ENCODE measurements at places on chromosomes 2 and 18.
A peak's percentile ranks its signal among the peaks of the same experiment; 100 is the strongest.

GRCh38 chr18:35661483-35662146 lies 80.1 kb downstream of the GALNT1 start:
- no peak for DNase-seq

DNA sequence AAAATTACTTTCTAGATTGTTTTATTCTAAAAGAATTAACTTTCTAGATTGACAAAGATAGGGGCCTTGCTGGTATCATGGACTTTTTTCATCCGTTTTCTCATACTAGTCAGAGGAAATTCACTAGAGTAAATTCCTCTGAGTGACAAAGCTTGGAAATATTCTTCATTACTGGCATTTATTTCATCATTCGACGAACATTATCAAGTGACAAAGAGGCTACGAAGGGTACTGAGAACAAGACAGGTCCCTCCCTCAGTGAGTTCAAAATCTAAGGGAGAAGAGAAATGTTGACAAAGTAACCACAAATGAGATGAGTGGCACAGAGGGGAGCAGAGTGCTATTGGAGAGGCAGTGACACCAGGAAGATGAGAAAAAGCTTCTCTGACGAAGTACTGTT lies 4.3 kb downstream of the EPG5 start:
- peak; percentile 43 for DNase-seq

DNA sequence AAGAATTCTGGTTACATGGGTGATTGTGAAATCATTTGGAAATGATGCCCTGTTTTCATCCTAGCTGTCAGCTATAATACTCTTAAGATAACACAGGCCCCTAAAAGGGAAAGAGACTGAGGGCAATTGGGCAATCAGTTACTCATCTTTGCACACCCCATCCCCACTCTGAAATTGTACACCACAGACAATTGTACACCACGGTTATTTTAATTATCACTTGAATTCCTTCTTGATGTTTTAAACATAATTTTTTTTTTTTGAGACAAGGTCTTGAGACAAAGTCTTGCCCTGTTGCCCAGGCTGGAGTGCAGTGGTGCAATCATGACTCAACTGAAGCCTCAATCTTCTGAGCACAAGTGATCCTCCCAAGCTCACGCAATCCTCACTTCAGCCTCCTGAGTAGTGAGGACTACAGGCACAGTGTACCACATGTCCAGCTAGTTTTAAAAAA lies 862.4 kb upstream of the ACVR2A start:
- peak; percentile 76 for DNase-seq

DNA sequence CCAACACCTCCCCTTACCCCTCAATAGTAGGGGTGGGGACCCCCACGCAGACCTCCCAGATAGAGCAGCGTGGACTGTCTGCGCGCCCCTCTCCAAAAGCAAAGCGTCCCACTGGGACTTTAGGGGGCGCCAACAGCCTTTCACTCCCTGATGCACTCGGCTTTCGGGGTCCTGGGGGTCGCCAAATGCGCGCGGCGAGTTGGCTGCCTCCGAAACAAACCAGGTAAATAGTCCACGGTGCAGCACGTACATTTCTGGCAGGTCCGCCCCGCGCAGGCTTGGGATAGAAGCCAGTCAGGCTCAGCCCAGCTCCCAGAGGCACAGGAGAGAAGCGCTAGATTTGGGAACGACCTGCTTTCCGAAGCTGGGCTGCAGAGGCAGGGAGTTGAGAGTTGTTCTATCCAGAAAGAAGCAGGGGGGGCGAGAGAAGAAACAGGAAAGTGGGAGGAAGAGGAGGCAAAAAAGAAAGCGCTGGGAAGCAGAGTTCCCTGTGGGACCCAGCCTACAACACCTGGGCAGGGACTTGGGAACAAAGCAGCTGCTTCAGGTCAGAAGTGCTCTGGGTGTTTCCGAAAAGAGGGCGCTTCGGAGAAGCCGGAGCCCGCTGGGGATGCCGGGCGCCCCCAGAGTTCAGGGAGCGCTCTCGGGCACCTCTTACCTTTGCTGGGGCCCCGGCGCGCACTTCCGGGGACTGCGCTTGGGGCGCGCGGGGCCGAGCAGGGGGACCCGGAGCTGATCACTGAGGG lies 544 bp downstream of the EVA1A start:
- DNase-seq: peak; percentile 52

DNA sequence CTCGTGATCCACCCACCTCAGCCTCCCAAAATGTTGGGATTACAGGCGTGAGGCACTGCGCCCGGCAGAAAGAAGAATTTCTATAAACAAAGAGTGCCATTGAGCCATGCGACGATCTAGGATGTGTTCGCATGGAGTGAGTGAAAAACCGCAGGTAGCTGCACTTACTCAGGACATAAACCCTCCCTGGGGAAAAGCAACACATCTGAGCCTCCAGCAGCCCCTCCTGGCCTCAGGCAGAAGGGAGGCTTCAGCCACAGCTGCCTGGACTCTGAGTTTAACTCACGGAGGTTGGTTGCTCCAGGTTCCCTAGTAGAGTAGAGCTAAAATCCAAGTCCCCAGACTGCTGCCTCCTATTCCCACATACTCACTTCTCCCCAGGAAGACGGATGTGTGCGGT lies 11.3 kb upstream of the STK25 start:
- no peak for DNase-seq

DNA sequence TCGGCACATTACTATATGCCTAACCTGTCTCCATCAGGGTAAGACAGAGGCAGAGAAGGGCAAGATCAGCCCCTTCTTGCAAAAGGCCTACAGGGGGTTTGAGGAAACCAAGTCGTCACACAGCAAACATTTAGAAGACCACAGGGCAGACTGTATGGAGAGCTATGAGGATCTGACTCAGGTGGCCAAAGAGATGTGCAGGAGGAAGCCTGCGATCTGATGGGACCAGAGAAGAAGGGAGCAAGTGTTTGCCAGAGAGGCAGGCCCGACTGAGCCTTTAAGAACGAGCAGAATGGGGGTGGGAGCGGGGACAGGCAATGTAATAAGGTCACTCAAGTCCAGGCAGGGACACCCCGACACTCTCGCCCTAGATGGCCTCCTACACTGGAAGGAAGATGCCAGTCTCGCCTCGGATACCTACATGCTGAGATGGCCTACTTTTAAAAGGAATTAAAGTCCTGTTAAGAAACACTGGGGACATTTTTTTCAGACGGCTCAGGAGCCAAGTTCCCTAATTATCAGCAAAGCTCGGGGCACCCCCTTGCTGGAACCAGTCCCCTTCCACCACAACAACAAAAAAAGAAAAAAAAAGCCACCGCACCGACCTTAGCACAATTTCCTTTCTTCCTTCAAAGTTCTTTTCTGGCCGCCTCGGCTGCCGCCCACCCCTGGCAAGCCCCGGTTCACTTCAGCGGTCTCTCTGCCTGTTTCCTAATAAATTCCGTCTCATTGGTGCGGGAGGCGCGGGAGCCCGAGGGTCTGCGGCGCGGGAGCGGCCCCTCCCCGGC lies 1.5 kb downstream of the SFXN5 start:
- DNase-seq: no peak

GRCh38 chr18:22632191-22632590 lies 214.5 kb upstream of the CTAGE1 start:
- DNase-seq: no peak

DNA sequence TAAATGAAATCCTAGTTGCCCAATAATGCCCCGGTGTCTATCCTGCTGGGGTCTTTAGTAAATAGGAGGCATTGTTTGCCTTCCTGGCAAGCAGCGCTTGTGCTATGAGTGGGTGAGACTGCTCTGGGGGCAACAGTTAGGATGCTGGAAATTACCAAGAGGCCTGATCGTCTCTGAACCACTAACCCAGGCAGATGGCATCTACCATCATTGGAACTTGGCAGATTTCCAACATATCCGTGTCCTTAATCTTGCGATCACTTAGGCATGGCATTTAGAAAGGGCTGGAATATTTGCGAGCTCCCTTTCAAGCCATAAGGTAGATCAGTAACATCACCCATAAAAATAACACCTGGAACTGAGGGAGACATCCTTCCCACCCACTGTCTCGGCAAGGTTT lies 18.8 kb upstream of the SH3RF3 start:
- DNase-seq: no peak

DNA sequence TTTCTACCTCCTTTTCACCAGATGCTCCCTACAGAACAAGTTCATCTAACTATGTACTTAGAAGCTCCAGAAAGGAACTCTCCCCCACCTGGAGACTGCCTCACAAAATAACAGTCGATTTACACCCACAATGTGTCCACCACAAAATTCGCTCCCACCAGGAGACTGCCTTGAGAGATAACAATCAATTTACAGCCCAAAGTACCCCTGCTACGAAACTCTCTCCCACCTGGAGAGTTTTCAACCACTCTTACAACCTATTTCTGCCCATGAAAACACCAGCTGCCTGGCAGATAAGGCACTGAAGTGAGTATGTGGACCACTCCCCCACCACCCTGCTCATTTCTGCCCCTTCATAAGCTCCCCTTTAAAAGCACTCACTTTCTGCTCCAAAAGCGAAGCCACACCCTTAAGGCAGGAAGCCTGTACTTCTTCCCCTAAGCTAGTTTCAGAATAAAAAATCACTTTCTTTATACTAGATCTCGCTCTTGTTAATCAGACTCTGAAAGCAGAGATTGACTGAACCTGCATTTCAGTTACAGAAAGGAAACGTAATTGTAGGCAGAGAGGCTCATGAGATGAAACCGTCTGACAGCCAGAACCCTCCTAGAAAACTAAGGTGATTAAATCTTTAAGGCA lies 94.4 kb upstream of the RBBP8 start:
- DNase-seq: no peak

- DNase-seq: peak; percentile 40
Observed at GRCh38 chr2:25981596-25982272, 563 bp downstream of the KIF3C start.

GRCh38 chr18:45384137-45384961 lies 230.9 kb upstream of the SLC14A2 start:
- DNase-seq: peak; percentile 66

DNA sequence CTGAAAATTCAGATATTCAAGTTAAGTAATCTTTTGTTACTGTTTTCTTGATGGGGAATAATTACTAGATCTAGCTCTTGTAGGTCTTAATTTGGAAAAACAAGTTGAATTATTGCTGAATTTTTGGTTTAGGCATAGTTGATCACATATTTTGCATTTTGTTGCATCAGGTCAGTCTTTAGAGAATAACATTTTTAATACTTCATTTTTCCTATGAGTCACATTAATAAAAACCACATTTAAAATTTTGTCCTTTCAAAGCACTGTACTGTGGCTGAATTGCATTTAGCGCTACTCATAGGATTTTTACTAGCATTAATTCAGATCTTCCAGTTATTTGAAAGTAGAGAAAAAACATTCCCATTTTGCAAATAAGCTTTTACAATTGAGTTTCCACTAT lies 23.2 kb downstream of the MAP4K4 start:
- DNase-seq: peak; percentile 40

- no peak for DNase-seq
Observed at GRCh38 chr2:109306190-109306589, 177.2 kb downstream of the SH3RF3 start.

DNA sequence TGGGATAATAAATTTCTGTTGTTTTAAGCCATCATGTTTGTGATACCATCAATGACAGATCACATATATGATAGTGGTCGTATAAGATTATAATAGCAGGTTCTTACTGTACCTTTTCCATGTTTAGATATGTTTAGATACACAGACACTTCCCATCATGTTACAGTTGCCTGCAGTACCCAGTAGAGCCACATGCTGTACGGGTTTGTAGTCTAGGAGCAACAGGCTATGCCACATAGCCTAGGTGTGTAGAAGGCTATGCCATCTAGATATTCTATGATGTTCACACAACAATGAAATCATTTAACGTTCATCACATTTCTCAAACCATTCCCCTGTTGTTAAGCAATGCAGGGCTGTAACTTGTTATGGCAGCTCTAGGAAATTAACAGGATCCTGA lies 132.9 kb upstream of the SH3BP4 start:
- DNase-seq: no peak

DNA sequence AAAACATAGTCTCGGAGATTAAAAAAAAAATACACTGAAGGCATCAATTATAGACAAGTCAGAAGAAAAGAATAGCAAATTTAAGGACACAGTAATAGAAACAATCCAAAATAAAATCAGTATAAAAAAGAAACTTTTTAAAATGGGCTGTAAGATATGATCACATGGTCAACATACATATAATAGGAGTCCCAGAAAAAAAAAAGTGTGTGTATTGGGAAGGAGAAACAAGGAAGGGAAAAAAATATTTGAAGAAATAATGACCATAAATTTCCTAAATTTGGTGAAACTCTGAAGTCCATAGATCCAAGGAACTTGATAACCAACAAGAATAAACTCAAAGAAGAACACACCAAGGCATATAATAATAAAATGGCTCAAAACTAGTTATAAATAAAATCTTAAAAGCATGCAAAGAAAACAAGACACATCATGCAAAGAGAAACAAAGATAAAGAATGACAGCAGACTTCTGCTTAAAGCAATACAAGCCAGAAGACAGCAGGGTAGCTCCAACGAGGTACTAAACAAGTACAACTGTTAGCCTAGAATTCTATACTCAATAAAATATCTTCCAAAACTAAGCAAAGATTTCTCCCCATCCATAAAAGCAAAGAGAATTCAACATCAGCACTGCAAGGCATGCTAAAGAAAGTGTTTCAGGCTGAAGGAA lies 115.1 kb downstream of the NBAS start:
- no peak for DNase-seq

DNA sequence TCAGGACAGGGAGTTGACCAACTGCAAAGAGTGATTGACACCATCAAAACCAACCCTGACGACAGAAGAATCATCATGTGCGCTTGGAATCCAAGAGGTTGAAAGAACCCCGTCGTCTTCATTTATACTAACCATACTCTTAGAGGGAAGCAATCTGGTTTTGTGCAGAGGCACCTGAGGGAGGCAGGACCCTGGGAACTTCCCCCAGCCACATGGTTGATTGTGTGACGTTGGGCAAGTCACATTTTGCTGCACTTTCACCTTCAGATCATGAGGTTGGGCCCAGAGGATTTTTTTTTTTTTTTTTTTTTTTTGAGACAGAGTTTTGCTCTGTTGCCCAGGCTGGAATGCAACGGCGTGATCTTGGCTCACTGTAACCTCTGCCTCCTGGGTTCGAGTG lies 11.6 kb downstream of the TYMS start:
- no peak for DNase-seq

Data from AG20443 (cell line).